CD4-positive, alpha-beta memory T cell (primary cell): ENCODE measurements at places on chromosomes 2 and 18. TPM values are rescaled to one million over a fixed set of nuclear protein-coding genes. Genes with fewer than 3 reads are reported as not detected.

- H3K4me1 ChIP-seq: no peaks in the 10 kb centered on the region
- H3K27me3 ChIP-seq: no peaks in the 10 kb centered on the region
- no peak overlapping the region for H3K4me3 ChIP-seq
These were observed 156.1 kb downstream of the DYSF start for GRCh38 chr2:71609441-71609840.

GRCh38 chr2:221568299-221568698 lies 3.8 kb downstream of the EPHA4 start:
- no peak for DNase-seq
- peaks cover 70% of the 10 kb centered on the region for H3K4me1 ChIP-seq
- no peak overlapping the region for H3K4me3 ChIP-seq
- H3K27me3 ChIP-seq: no peaks in the 10 kb centered on the region

GRCh38 chr2:182506606-182507005 lies 79.8 kb upstream of the PDE1A start:
- H3K4me1 ChIP-seq: no peaks in the 10 kb centered on the region
- no peaks in the 10 kb centered on the region for H3K36me3 ChIP-seq
- H3K27me3 ChIP-seq: no peaks in the 10 kb centered on the region
- DNase-seq: no peak

DNA sequence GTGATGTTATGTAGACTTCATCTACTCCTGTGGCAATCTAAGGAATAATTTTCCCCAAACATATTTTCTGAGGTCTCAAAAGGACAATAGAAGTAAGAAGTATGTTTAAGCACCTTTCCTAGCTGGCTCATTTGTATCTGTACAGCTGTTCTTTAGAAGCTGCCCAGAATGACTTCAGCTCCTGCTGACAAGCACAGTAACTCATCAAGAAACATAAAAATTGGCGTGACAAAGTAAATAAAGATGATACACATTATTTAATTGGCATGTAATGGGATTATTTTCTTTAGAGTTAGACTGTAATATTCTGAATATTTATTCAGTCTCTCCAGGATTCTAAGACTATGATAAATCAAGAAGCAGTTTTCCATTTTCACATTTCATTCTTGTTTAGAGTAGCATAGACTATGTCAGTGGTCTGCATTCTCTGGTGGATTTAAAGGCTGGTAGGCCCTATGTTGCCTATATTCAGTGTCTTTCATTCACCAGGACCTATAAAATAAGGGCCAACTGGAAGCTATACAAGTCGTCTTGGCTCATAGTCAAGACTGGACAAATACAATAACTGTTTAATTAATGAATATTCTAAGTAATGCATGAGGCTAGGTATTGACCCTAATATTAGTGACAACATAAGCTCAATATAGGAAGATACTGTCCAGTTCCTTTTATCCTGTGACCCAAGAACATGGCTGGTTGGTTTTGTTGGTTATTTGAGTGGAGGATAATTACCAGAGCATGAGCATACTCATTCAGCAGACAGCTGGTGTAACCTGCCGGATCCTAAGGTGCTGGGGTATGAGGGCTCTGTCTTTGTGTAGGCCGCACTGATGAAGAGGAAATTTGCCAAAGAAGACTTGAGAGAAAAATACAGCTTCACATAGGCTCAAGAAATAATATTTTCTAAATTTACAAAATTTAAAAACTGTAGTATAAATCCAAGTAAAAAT lies 107.0 kb downstream of the PDE1A start:
- no peaks in the 10 kb centered on the region for H3K4me1 ChIP-seq
- no peak for DNase-seq
- no peak overlapping the region for H3K27ac ChIP-seq
- no peak overlapping the region for H3K4me3 ChIP-seq
- H3K27me3 ChIP-seq: no peaks in the 10 kb centered on the region

DNA sequence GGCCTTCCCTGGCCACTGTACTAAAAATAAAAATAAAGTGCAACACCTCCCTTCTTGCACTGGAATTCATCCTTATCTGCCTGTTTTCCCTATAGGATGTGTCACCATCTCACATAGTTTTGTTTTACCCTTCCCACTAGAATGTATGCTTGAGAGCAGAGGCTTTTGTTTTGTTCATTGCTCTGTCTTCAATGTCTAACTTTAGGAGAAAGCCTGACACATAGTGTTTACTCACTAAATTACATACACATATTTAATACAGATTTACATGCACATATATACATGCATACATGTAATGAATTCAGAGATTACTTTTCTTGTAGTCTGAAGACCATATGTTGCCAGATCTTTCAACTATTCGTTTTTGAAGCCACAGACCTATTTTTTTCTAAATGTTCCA lies 23.0 kb downstream of the CD302 start:
- no peak for DNase-seq
- H3K27ac ChIP-seq: no peak overlapping the region
- no peaks in the 10 kb centered on the region for H3K4me1 ChIP-seq
- no peak overlapping the region for H3K4me3 ChIP-seq
- H3K27me3 ChIP-seq: no peaks in the 10 kb centered on the region
- H3K36me3 ChIP-seq: peaks cover 5% of the 10 kb centered on the region

DNA sequence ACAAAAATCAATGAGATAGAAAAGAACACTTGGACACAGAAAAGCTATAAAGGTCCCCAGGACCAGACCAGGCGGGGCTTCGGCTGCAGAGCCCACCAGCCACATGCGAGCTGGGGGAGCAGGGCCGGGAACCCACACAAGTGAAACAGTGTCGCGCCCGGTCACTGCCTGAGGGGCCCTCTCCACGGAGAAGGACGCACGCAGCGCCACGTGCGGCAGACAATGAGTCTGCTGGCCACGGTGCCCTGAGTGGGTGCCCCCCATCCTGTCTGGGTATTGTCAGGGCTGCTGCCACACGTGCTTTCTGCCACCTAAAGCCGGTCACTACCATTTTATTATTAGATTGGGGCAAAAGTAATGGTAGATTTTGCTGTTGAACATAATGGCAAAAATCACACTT lies 207.9 kb upstream of the HDAC4 start:
- peaks cover under 1% of the 10 kb centered on the region for H3K4me1 ChIP-seq
- no peaks in the 10 kb centered on the region for H3K27me3 ChIP-seq
- no peak for DNase-seq
- no peak overlapping the region for H3K4me3 ChIP-seq

DNA sequence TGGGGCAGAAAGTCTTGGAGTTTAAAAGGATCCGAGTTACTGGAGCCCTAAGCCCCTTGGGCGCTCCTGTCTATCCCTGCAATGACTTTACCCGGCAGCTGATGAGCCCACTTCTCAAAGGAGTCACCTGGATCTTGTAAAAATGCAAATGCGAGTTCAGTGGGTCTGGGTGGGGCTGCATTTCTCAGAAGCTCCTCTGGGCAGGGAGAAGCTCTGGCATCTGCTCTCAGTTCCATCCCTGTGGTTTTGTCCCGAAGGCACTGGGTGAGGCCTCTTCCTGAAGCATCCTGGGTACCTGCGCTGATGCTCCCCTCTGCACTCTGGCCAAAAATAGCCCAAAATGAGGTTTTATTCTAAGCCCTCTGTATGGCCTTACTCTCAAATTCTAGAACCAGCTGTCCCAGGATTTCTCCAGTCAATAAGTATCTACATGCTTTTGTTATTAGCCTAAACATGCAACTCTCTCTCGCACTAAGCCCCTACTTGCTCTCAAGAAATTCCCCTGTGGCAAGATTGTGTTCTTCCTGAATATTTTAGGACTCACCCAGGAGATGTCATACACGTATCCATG lies 167.8 kb upstream of the APCDD1 start:
- H3K4me1 ChIP-seq: no peaks in the 10 kb centered on the region
- no peak overlapping the region for H3K27ac ChIP-seq
- H3K27me3 ChIP-seq: no peaks in the 10 kb centered on the region
- no peaks in the 10 kb centered on the region for H3K36me3 ChIP-seq
- H3K4me3 ChIP-seq: no peak overlapping the region
- DNase-seq: no peak

Gene DCC
- total RNA-seq: not detected

DNA sequence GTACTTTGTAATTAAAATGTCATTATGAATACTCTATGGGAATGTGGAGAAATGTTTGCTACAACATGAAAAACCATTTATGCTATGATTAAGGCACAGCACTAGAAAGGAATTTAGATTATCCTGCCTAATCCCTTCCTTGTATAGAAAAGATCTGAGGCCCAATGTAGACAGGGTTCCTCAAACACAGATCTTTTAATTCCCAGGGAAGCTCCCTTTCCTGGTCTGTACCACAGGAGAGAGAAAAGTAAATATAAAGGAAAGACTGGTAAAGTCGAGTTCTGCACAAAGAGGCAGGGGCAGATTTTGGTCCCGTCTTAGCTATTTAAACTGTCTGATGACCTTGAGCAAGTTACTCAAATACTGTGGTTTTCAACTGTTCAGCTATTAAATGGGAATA lies 84.7 kb downstream of the ICA1L start:
- H3K36me3 ChIP-seq: peaks cover 9% of the 10 kb centered on the region
- H3K4me3 ChIP-seq: no peak overlapping the region
- no peak for DNase-seq

Gene RTP5
- 0.28 TPM for total RNA-seq

Gene VWA3B
- not detected for total RNA-seq

DNA sequence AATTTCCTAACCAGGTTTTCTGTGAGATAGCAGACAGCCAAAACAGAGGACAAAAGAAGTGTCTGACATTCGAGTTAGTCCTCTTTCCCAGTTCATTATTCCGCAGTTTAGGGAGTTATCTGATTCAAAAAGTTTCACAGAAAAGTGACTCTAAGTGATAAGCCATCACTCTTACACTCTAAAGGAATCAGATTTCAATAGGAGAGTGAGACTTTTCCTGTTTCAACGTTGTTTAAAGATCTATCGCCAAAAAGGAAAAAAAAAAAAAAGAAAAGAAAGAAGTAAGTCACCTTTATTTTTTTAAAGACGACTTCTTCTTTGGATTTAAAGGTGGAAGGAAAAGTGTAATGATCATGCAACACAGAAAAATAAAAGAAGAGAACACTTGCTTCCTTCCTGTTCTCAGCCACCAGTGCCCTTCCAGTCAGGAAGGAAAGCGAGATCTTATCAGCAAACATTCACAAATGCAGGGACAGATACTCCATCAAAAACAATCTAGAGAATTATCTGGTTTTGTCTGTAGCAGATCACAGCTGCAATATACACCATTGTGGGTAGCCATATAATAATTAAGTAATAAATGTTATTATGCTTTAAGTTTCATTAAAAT lies 49.8 kb downstream of the TFPI start:
- no peak overlapping the region for H3K4me3 ChIP-seq
- no peaks in the 10 kb centered on the region for H3K36me3 ChIP-seq
- H3K27ac ChIP-seq: no peak overlapping the region
- no peaks in the 10 kb centered on the region for H3K4me1 ChIP-seq
- no peak for DNase-seq
- no peaks in the 10 kb centered on the region for H3K27me3 ChIP-seq

GRCh38 chr2:197358931-197359330 lies 48.4 kb upstream of the ANKRD44 start:
- H3K27ac ChIP-seq: no peak overlapping the region
- DNase-seq: no peak
- H3K36me3 ChIP-seq: no peaks in the 10 kb centered on the region
- H3K4me1 ChIP-seq: peaks cover 12% of the 10 kb centered on the region
- no peak overlapping the region for H3K4me3 ChIP-seq

DNA sequence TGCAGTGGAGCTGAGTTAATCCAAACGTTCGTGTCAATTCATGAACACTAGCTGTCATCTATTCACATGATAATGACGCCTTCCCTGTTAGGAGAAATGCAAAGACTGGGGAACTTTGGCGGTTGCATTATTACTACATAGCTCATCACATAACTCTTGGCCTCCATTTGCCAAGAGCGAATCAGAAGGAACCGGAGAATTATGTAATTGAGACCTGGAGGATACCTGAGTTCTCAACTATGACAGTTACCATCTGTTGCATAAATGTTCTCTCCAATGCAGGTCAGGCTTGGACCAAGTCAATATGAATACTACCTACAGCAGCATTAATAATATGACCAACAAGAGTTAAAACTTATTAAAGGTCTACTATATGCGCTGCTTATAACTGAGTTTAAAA lies 274.5 kb downstream of the CLIP4 start:
- no peaks in the 10 kb centered on the region for H3K27me3 ChIP-seq
- H3K27ac ChIP-seq: no peak overlapping the region
- no peak for DNase-seq
- no peaks in the 10 kb centered on the region for H3K36me3 ChIP-seq
- no peak overlapping the region for H3K4me3 ChIP-seq
